ENCODE measurements at places on chromosomes 12 and 14.

GRCh38 chr14:57796556-57796955 lies 69.3 kb downstream of the SLC35F4 start:
- DNase-seq, result no peak

- no peak for DNase-seq
Measured at GRCh38 chr14:92607702-92608429, 94.3 kb downstream of the RIN3 start.

- no peak for DNase-seq
Measured at GRCh38 chr12:12996209-12996608, 3.9 kb downstream of the HEBP1 start.

DNA sequence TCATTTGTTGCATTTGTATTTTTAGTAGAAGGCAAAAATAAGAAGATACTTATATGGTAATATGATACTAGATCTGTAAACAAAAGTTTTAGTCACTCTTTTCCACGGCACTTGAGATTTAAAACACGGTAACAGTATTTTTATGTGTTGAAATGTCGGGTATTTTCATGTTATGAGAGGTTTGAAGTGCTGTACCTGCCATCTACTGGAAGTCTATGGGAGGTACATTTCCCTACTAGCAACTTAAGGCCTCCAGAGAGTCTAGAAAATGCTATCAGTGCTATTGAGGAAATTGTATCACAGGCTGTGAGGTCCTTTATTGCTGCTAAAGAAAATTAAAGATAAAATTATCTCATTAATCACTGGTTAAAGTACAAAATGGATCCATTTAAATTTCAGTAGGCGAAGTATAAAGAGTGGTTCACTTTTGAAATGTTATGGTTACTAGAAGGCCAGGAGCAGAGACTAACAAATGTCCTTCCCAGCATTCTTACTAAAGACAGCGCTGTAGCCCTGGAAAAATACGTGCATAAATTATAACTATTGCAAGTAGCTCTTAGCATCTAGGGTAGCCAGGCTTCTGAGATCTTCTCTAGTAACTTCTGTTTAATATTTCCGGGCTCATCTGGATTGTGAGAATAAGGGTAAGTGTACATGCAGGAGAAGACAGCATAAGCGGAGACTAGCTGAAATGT lies 77.6 kb upstream of the PRKD1 start:
- DNase-seq, result peak; percentile 29

GRCh38 chr14:99235582-99236320 lies 36.2 kb downstream of the BCL11B start:
- no peak for DNase-seq

DNA sequence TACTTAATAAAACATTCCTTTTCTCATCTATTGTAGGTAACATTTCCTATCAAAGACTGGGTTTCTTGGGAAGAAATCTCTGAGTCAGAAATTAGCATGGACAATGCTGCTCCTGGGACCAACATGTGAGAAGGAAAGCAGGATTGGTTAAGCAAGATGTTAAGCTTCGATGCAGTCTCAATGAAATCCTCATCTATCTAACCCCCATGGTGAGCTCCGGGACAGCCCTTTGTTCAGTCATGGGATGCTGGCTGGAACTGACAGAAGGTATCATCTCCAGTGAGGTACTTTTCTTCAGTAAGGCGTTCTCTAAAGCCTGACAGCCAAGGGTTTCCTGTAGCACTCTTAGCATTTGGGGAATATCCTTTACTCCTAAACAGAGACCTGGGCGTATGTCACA lies 82.8 kb upstream of the SINHCAF start:
- DNase-seq, result no peak

GRCh38 chr12:1879633-1880032 lies 38.8 kb downstream of the CACNA2D4 start:
- DNase-seq, result no peak

DNA sequence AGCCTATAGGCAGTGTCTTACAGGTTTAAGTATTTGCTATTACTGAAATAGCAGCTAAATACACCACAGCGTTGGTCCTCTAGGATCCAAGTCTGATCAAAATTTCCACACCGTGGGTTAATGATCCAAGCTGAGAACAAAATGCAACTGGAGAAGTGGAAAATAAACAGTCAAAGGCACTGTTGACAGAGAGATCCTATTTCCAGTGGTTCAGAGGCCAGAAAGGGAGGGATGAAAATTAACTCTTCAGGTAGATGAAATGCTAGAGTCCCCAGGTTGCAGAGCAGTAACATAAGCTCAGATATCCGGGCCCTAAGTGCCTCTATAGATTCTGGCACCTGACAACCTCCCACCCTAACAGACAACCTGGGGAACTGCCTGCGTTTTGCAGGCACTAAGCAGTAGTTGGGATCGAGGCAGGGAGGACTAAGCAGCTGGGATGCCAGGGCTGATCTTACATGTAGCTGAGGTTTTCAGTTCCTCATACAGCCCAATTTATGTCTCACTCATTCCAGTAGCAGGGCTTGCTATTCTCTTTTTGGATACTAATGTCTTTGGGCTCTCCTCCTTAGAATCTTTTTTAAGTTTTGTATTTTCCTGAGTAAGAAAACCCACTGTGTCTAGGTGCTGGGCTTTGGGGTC lies 42.7 kb upstream of the CRACR2A start:
- no peak for DNase-seq

- DNase-seq, result peak; percentile 57
Measured at GRCh38 chr12:66087365-66087943, 43.1 kb downstream of the LLPH start.

DNA sequence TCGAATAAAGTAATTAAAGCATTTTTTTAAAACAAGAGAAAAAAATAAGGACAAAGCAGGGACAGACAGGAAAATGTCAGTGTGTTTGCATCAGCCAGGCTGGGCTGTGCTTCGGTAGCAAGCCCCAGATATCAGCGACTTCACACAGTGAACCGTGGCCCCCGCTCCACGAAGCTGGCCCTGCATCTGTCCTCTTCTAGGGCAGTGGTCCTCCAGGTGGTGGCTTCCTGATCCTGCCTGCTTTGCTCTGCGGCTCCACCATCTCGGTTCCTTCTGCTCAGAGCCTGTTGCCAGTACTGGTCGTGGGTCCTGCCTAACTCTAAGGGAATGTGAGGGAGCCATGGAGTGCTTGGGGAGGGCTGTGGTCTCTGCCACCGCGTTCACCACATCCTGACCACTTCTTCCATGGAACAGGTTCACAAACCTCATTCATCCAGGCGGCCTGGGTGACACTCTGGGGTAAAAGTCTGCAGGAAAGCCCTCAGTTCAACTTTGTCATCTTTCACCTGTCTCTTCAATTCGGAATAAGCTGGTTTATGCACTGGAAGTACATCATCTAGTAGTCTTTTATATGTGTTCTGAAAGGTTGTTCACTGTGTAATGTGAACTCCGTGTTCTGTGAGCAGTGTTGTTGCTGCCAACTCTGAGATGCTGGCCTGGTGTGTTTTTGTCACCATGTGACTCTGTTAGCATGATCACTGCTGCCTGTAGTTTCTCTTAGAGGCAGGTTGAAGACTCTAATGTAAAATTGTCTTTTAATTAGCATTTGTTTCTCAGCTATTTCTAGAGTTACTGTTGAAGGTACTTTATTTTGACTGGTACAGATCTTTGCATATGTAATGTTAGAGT lies 47.9 kb downstream of the ANKRD9 start:
- DNase-seq, result no peak

GRCh38 chr12:79397609-79398008 lies 293.2 kb downstream of the PAWR start:
- DNase-seq, result no peak

DNA sequence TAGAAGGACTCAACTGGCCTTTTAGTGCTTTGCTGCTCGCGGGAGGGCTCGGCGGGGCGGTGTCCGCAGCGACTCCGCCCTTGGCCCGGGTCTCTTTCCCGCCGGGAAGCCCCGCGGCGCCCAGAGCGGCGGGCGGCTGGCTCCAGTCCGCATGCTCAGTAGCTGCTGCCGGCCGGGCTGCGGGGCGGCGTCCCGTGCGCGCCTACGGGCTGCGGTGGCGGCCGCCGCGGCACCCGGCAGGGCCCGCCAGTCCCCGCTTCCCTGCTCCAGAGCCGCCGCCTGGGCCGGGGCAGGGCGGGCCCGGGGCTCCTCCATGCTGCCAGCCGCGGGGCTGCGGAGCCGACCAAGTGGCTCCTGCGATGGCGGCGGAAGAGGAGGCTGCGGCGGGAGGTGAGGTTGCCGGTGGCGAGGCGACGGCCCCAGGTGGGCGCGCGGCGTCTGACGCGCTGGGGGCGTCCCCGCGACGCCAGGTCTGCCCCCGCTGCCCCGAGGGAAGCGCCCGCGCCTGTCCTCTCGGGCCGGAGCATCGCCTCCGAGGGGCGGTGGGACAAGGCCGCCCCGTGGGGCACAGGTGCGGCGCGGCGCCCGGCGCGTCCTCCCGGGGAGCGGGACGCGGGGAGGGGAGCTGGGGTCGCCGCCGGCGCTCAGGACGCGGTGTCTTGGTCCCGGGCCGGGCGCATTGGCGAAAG lies at the start of gene BMAL2:
Gene BMAL2 (plus strand): TSS at position 123 of the 689 bp plus-strand sequence. CDS start 237 bp downstream, at position 360.
- peak; percentile 76 for DNase-seq

DNA sequence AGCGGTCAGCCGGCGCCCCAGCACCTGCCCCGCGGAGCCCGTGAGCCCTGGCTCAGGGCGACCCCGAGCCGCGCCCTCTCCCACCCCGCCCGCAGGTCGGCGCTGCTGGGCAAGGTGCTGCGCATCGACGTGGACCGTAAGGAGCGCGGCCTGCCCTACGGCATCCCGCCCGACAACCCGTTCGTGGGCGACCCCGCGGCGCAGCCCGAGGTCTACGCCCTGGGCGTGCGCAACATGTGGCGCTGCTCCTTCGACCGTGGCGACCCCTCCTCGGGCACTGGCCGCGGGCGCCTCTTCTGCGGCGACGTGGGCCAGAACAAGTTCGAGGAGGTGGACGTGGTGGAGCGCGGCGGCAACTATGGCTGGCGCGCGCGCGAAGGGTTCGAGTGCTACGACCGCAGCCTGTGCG lies 14.4 kb downstream of the HHIPL1 start:
- no peak for DNase-seq

- no peak for DNase-seq
Measured at GRCh38 chr12:11745113-11745512, 95.6 kb downstream of the ETV6 start.

DNA sequence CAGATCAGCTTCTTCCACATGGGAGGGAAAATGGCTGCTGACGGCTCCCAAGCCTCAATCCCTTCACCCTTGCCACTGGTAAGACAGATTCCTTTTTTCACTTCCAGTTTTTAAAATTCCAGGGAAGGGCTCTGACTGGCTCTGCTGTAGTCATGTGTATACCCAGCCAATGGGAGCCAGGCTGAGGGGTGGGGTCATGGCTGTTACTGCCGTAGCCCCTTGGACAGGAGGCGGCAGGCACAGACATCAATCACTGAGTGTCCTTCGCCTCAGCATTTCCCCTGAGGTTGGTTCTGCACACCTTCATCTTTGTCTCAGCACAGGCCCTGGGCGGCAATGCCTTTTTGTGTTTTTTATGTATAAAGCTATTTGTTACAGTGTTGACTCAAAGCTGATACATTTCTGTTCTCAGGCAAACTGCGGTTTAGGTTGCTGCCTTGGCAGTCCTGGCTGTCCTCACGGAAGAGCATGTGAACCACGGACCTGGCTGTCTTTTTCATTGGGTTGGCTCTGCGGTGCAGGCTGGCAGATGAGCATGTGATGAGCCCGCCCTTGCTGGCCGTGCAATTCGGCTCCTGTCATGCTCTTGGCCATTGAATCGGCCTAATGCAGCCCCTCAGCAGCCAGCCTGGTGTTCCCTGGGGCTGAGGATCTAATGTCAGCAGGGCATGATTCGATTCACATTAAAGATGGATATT lies 74.3 kb downstream of the PPM1A start:
- no peak for DNase-seq

GRCh38 chr12:51832354-51833107 lies 16.0 kb downstream of the FIGNL2 start:
- no peak for DNase-seq

DNA sequence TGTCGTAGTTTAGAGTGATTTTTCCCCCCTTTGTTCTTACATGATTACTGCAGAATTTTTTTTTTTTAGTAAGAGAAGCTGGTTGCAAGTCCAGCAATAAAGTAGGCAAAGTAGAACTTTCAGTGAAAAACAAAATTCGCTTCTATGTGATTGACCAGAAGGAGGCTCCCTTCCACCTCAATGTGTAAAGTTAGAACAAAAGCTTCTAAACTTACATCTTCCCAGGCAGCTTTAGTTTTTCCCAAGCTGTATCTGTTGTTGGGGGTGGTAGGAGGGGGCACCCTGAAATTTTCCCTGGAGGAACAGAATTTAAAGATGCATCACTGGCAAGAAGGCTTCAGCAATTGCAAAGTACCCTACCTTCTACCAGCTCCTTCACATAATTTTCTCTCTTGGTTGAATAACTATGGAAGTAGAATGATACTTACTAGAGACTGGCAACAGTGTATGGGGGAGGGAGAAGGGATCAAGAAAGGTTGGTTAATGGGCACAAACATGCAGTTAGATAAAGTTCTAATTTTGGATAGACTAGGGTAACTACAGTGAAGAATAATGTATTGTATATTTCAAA lies 87.3 kb upstream of the E2F7 start:
- no peak for DNase-seq

DNA sequence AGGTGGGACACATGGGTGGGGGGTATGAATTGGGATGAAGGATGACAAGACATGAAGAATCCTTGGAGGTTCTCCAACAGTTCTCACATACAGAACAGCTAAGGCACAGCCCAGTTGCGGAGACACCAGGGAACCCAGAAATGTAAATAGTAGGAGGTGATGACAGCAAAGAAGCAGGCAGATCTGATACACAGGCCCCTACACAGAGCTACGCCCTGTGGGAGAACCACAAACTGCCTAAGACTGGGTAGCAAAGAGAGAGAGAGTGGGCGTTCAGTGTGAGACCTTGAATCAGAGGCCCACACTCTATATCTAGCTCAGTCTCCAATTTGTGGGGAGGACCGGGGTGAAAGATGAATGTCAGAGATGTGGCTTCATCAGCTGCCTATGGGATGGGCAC lies 9.5 kb upstream of the NUMB start:
- peak; percentile 36 for DNase-seq

GRCh38 chr12:32252199-32253073 lies 145.8 kb downstream of the BICD1 start:
- peak; percentile 32 for DNase-seq

GRCh38 chr14:100049220-100049619 lies 16.0 kb upstream of the EVL start:
- DNase-seq, result no peak

- DNase-seq, result no peak
Measured at GRCh38 chr14:56122301-56122700, 4.1 kb downstream of the PELI2 start.

DNA sequence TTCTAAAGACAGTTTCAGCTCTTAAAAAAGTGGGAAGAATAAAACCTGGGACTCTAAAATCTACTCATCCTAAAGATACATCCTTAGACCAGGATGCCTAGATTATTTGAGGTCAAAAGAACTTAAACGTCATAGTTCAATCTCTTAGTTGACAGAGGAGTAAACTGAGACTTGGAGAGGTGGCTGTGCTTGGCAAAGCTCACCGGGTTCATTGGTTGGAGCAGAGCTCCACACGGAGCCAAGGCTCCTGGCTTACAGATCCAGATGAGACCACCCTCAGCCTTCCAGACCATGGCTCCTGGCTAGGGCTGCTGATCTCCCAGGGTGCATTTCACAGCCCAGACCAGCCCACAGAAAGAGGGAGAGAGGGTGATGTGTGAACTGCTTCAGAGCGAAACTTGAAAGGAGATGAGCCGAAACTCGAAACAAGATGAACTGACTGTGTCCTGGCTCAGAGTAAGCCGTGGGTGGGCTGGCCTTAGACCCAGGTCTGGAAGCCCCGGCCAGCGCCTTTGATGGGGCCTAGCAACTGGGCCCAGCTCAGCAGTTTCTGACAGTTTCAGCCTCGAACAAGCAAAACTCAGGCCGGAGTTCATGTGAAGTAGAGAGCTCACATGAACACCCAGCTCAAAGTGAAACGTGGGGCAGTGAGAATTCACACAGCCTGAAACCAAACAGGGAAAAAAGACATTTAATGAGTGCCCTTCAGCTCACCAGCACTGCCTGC lies 1044.8 kb downstream of the BCL11B start:
- DNase-seq, result peak; percentile 57
